ENCODE measurements at places on chromosomes 2 and 18. TPM values are rescaled to one million over a fixed set of nuclear protein-coding genes. Genes with fewer than 3 reads are reported as not detected.

Gene CD226
- 94.6 TPM for total RNA-seq

Gene SETBP1
- total RNA-seq = 0.03 TPM

Gene DQX1
- 0.44 TPM for total RNA-seq

Gene FAHD2B
- 20.7 TPM for total RNA-seq

Gene VAPA
- total RNA-seq = 116 TPM

Gene TUBB8B
- not detected for total RNA-seq

Gene RASGRP3
- 3.9 TPM for total RNA-seq

Gene DGUOK
- total RNA-seq = 52.2 TPM

Gene KIF1A
- total RNA-seq = not detected

Gene PPP1R1C
- total RNA-seq = not detected

Gene MAT2A
- 177 TPM for total RNA-seq

Gene IHH
- not detected for total RNA-seq

Gene DDX18
- 105 TPM for total RNA-seq

Gene HOXD4
- total RNA-seq = not detected

Gene TEKT4
- total RNA-seq = not detected

Gene LIPT1
- 24.4 TPM for total RNA-seq

Gene IL36A
- total RNA-seq = not detected

Gene GNLY
- total RNA-seq = 20.0 TPM

Gene EGR4
- not detected for total RNA-seq

Gene SOCS6
- 2.6 TPM for total RNA-seq

Gene SNED1
- total RNA-seq = 90.1 TPM

Gene NEMP2
- 20.7 TPM for total RNA-seq

Data from CD4-positive, alpha-beta memory T cell (primary cell).